ENCODE measurements at places on chromosomes 11 and 22.

- no peak for DNase-seq
Observed at GRCh38 chr11:73252577-73253191, 19.5 kb upstream of the P2RY6 start.

DNA sequence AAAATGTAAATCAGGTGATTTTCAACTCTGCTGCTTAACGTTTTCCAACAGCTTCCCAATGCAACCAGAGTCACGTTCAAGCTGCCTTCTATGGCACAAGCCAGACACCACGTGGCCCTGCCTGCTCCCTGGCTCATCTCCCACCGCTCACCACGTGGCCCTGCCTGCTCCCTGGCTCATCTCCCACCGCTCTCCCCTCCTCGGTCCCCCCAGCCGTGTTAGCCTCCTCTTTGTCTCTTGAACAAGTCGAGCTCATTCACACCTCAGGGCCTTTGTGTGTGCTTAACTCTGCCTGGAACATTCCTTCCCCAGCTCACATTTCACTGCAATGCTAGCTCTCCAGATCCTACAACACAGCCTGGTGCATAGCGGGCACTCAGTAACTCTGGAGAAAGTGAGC, 307.6 kb downstream of the CTTN start:
- DNase-seq: no peak

- peak; percentile 59 for DNase-seq
Observed at GRCh38 chr11:36478700-36479329, 31.3 kb downstream of the TRAF6 start.

DNA sequence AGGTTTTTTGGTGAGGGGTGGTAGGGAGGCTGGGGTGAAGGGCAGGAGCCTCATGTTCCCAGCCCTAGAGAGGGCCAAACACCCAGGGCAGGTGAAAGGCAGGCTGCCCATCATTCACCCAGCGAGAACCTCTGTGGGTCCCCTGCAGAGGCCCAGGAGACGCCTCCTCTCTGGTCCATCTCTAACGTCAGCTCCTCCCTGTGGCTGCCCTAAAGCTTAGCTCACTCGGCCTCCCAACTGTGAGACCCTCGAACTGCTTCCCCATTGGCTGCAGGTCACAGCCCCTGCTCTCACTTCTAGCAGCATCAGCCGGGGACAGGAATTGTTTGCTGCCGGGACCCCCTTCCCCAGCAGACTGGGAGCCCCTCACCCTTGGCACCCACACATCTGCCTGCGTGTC, 615 bp upstream of the NFAM1 start:
- DNase-seq: no peak

DNA sequence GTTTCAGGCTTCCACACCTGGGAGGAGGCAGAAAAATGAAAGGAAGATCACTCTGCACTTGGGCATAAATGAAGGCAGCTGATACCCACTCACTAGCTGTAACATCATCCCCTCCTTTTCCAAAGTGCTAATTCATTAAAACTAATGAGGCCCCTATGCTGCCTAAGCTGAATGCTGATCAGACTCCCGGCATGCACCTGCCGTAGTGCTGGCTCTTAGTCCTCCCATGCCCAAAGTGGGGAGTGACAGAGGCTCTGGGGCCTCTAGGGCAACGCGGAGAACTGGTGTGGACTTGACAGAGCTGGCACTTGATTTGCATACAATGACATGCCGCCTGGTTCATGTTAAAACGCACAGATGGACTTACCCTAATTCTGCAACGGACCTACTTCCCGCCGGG, 96.5 kb upstream of the NCAM1 start:
- DNase-seq: no peak

DNA sequence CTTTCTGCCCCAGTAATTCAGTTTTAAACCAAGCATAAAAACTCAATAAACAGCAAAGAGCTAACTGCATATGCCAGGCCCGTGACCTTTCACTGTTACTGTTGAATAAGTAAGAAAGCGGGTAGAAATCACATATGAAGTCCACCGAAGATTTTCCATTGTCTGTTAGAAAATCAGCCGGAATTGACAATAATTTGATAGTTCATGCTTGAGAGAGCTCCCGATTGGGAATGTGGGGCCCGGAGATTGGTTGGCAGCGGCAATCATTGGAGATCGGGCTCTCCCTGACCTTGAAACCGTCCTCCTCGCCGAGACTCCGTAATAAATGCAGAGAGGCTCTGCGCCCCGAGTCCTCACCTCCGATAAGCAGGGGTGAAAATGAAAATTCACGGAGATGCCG, 709.6 kb downstream of the BRD1 start:
- DNase-seq: no peak

DNA sequence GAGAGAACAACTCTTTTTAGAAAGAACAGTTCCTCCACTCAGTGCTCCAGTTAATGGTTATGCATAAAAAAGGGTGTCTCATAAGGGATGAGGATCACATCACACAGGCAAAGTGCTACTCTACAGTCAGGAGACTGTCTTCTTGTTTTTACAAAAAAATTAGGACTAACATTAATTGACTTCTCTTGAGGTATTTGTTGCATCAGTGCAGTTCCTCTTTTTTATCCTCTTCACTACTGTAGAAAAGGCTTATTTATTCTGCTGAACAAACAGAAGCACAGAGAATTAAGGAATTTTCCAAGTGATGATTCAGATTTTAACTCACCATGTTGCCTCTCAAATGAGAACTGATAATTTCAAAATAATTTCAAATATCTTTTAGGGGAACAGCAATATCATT, 1.9 kb downstream of the MMP8 start:
- DNase-seq: no peak

DNA sequence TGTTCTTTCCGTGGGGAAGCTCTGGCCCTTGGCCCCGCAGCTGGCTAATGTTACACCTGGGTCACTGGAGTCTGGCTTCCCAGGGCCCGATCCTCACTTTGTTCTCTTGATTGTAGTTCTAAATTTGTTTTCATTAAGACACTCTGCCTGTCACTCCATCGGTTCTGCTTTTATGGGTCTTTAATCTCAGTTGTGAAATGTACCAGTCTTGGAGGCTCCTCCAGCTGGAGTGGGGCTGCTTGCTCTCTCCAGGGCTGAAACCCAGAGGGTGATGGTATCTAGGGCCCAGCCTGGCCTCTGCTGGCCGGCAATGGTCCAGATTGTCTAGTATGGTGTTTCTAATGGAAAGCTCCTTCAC, 352.9 kb downstream of the TENM4 start:
- peak; percentile 41 for DNase-seq

GRCh38 chr11:126653040-126653439, 297.6 kb downstream of the ST3GAL4 start:
- DNase-seq: no peak

Measured in fibroblast of skin of right biceps (primary cell).